Psoas muscle (tissue), 8 donors: ENCODE measurements at places on chromosomes 1 and 21.

DNA sequence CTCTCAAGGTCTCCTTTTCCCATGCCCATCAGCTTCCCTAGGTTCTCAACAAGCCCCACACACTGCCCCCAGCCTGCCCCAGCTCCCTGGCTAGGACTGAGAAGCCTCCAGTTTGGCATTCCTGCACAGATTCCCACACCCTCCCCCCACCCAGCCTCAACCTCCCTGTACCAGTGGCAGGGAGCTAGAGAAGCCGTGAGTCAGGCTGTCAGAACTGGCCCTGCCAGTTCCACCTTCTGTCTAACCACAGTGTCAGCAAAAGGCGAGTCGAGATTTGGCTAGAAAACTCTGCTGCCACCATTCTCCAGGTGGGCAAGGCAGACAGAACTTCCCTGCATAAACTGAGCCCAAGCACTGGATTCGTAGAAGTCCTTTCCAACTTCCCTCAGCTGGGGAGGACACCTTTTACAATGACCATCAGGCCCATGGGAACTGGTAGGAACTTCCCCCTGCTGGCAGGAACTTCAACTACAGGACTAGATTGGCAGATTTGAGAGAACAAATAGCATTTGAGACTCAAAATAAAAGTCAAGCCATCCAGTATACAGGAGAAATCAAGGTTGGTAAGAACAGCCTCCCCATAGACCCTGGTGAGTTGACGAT is 31.0 kb downstream of the TNNT2 start:
- DNase-seq, result no peak

DNA sequence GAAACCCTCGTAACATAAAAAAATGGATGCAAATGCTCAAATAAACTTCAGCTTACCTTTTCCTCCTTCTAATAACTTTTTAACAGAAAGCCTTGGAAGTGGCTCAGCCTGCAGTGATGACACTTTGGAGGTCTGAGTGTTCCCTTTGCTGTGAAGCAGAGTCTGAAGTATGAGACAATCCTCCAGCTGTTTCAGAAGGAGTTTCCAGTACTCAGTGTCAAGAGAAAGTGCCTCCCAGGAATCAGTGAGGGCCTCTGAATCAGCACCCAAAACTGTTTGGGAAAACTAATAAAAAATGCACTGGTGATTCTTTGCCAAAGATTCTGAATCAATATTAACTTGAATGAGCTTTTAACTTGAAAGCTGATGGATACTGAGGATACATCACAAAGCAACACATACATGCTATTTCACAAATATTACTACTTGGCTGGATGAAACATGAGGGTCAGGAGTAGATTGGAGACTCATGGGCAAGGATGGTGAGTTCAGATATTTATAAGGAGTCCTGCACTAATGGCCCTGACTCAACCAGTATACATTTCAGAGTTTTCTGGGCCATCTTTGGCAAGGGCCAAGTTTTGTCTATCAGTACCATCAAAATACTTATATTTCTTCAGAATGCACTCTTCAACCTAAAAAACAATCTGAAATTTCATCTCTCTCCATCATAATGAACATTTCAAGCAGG is 77.0 kb downstream of the IARS2 start:
- no peak for DNase-seq

DNA sequence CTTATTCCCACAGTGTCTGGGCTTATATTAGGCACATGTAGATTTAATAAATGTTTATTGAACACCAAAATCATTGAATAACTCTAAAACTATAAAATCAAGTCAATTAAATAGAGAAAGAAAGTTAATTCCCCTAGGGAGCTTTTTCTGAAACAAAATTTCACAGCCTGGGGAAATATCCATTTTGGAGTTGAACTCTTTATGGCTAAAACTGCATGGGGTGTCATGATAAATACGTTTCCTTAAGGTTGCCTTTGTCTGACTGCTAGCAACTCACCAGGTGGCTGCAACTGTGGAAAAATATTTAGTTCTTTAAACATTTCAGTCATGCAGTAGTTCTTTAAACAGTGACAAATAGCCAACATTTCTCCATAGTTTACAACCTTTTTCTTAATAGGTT is 496.1 kb downstream of the LRRIQ3 start:
- DNase-seq, result no peak

- no peak for DNase-seq
Measured at GRCh38 chr1:158941317-158941716, 10.0 kb downstream of the PYHIN1 start.

- no peak for DNase-seq
Measured at GRCh38 chr1:45924736-45925135, 121.3 kb downstream of the MAST2 start.

- no peak for DNase-seq
Measured at GRCh38 chr21:40845441-40845995, 1.4 kb downstream of the DSCAM start.

- DNase-seq, result no peak
Measured at GRCh38 chr21:41073558-41073957, 94.4 kb upstream of the BACE2 start.

- peak; percentile 69 for DNase-seq
Measured at GRCh38 chr1:30756545-30757351, 826 bp downstream of the LAPTM5 start.

- DNase-seq, result no peak
Measured at GRCh38 chr1:203137324-203137723, 9.8 kb downstream of the ADORA1 start.

DNA sequence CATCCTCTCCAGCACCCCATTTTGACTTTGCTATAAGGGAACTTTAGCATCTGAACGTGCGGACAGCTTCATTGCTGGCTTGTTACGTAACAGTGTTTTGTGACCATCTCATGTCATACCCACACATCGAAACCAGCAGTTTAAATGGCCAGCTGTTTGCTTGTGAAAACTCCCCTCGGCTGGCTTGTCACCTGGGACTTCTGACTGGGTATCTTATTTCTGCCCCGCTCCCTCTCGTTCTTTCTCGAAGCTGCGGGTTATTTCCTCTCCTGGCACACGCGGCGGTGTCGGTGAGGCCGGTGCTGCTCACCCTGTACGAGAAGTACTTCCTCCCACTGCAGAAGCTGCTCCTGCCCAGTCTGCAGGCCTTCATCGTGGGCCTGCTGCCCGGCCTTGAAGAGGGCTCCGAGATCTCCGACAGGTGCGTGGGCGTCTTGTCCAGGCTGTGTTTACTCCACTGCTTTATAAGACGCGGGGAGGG is 43.5 kb downstream of the DOP1B start:
- peak; percentile 69 for DNase-seq

DNA sequence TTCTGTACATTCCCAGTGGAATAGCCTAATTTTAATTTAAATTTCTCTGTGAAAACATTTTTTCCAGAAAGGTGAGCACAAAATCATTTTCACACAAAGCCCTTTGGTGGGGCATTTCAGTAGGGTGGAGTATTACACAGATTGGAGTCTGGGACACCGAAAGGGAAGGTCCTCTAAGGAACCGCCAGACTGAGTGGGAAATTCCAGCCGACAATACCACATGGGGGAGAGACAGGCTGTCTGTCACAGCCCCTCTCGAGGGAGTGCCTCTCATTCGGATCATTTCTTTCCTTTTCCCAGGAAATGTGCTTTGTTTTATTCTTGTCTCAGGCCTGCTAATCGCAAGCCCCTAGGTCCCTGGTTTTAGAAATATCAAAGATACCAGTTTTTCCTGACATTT is 150.6 kb upstream of the HOOK1 start:
- DNase-seq, result no peak

DNA sequence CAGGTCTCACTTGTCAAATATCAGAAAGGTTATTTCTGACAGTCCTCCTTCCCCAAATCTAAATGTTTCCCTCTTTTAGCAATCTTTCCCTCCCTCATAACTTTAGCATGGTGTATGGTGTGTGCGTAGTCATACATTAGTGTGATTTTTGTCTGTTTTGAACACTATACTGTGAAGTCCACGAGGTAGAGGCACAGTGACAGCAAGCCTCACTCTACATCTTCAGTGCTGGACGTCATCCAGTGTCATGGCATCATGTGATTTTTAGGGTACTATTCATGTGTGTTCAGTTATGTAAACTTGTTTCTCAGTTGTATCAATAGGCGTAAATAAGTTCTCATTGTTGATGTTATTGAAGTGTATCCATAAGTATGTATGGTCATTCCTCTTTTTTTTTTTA is 39.1 kb downstream of the DYRK1A start:
- no peak for DNase-seq

GRCh38 chr1:3372317-3372716 is 82.1 kb upstream of the ARHGEF16 start:
- DNase-seq, result no peak
